Brain (organoid and tissue), 16 donors: ENCODE measurements at places on chromosomes 1 and 21.
A peak's percentile ranks its signal among the peaks of the same experiment; 100 is the strongest.

- DNase-seq, result no peak
These were observed 2.1 kb downstream of the PRELP start for GRCh38 chr1:203477748-203478147.

DNA sequence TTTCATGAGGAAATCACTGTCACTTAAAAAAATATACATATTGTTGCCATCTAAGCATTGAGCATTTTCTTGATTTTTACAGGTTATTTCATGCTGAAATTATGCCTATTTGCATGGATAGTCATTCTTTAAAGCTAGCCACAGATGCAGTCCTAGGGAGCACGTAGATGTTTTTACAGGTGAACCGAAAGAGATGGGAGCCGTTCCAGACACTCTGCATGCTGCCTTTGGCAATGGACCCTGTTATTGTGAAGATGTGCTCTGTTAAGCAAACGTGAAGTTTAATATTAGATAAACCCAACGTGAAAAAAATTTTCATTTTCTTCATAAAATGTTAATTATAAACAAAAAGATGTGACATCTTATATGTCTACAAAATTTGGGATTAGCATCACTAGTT lies 7.1 kb downstream of the PROX1 start:
- DNase-seq, result no peak

DNA sequence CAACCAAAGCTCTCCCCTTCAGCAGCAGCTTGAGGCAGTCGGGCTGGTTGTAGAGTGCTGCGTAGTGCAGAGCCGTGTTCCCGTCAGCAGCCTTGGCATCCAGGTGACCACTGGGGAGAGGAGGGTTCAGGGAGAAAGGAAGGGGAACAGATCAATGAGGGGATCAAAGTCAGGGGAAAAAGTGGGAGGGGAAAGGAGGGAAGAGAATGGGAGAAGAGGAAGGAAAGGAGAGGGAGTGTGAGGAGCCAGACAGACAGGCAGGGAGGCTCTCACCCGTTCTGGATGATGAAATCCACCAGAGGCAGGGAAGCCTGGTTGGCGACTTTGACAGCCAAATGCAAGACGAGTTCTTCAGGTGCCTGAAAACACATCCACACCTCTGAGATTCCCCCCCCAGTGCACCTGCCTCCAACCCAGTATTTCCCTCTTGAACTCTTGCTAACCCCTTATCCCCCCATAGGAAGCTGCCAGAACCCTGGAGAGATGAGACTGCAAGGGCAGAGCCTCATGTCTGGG lies 9.8 kb upstream of the TCEA3 start:
- no peak for DNase-seq

GRCh38 chr1:107474877-107475612 lies 334.2 kb downstream of the NTNG1 start:
- DNase-seq, result no peak

GRCh38 chr1:169588785-169589485 lies 2.7 kb upstream of the F5 start:
- no peak for DNase-seq

- no peak for DNase-seq
These were observed 2.2 kb upstream of the MAGI3 start for GRCh38 chr1:113388017-113388620.

GRCh38 chr1:45535988-45536766 lies 14.4 kb upstream of the AKR1A1 start:
- DNase-seq, result no peak

DNA sequence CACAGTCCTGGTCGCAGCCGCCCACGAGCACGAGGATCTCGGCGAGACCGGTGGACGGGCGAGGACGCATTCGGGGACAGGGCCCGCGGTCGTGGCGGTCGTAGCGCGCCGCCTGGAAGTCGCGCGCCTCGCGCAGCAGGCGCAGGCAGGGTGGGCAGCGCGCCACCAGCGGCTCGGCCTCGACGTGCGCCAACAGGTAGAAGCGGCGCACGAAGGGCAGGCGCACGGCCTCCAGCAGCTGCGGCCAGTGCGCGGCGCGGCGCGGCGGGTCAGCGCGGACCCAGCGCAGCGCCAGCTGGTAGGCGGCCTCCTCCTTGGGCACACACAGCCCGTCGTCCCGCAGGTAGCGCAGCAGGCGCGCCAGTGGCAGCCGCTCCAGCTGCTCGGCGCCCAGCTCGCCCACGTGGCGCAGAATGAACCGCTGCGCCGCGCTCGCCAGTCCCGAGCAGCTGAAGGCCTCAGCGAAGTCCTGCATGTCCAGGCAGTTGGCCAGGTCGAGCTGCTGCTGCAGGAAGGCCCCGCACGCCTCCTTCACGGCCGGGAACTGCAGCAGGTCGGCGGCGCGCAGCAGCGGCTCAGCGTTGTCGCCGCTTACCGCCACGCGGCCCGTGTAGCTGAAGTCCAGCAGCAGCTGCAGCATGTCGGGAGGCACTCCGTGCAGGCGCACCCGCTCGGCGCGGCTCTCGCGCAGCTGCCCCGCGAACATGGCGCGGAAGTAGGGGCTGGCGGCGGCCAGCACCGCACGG lies 573 bp downstream of the KLHL21 start:
- peak; percentile 53 for DNase-seq

DNA sequence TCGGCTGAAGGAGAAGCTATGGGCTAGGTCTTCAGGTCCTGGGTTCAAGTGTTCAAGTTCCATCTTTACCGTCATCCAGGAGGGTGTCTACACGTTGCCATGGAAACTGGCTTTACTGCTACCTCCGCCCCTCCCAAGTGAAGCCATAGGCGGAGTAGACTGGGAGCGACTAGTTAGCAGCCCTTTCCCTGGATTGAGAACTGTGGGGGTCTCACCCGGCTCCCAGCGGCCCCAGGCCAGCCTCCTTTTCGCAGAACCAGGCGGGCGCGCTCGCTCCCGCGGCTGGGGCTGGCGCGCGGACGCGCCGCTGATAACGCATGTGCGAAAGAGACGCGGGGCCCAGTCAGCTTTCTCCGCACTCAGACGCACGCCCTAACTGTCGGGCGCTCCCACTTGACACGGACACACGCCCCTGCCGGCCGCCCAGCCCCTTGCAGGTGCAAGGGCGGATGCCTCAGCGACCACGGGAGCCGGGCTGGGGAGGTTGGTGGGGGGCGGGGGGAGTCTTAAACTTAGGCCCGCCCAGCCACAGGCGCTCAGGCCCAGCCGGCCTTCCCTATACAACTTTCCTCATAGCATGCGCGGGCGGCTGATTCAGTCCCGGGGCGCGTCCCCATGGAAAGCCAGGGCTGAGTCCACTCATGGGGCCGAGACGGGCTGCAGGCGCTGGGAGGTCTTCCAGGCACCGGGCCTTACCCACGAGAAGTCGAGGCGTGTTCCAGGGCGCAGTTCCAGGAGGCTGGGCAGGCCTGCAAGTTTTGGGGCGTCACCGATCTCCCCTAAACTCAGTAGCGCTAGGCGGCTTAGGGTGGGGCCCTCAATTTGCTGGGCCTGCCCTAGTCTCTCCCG lies 7.4 kb downstream of the EFNA4 start:
- peak; percentile 77 for DNase-seq

GRCh38 chr1:207970329-207971233 lies 59.7 kb upstream of the CD34 start:
- no peak for DNase-seq

DNA sequence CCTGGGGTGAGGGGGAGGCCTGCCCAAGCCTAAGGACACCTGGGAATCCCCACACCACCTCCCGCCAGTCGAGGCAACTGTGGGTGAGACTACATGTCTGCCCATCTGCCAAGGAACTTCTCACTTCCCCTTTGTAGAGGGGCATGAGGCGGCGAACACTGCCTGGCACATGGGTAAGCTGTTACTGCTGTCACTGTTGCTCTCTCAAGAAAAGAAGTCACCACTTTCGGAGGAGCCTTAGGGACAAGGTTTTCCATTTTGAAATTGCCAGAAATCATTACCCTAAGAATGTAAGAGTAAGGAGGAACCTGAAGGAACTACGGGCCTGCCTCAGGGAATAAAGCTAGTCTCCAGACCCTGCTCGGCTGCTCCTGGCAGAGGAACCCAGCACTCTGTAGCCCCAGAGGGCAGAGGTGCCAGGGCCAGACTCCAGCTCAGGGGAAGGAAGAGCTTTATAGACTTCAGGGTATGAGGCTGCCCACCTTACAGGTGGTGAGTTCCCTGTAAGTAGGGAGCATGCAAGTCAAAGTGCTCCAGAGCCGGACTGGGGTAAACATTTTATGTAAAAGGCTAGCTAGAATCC lies 23.3 kb downstream of the SLC2A1 start:
- DNase-seq, result no peak

GRCh38 chr1:3031401-3032221 lies 10.3 kb downstream of the ACTRT2 start:
- DNase-seq, result no peak

GRCh38 chr21:34200288-34200905 lies 127.0 kb downstream of the MRPS6 start:
- DNase-seq, result no peak

DNA sequence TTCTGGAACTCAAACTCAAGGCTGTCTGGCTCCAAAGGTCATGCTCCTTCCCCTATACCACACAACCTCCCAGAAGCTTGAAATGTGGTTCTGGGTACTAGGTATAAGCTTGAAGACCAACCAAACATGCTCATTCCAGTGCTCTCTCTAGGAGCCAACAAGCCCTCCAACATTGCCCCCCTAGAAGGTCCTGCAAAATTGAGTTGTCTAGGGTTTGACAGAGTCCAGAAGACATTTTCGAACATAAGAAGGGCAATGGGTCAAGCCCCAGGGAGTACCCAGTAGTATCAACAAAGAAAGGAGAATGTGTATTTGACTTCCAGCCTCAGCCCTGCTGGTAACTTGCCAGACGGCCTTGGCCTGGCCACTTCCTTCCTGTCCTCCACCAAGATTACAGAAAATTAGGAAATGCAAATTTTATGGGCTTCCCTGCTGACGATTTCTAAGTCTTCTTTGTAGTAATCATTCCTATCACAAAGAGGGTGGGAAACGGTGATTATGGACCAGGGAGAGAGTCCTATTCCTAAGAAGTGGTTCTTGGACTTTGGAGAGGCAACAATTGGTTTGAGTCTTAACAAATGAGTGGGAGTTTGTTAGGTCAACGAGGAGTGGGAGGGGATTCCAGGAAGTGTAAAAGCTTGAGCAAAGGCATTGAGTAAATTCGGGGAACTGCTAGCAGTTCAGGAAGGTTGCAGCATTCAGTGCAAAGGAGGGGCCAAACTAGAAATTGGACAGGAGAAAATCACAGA lies 18.7 kb upstream of the SLAMF1 start:
- no peak for DNase-seq

DNA sequence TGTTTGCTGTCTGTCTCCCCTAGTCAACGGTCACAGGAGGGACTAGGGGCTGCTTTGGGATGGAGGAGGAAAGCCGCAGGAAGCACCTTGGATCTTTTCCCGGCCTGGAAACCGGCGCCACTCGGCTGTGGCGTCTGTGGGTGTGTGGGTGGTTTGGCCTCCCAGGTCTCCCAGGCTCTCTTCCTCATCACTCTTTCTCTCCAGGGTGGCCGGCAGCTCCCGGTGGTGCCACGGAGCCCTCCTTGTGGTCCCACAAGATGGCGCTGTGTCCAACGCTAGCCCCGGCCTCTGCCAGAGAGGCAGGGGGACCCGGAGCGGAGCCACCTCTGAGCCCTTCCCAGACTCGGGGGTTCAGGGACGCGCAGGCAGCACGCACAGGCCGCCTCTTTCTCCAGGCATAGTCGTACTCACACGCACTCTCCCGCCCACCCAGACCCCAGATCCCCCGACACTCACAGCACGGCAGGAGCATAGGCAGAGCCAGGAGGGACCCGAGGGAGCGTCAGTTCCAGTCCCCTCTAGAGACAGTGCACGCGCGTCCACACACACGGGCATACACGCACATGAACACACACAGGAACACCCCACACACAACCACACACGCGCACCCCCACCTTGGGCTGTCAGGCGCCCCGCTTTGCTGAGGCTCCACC lies 31.2 kb downstream of the CDCP2 start:
- DNase-seq, result peak; percentile 76

DNA sequence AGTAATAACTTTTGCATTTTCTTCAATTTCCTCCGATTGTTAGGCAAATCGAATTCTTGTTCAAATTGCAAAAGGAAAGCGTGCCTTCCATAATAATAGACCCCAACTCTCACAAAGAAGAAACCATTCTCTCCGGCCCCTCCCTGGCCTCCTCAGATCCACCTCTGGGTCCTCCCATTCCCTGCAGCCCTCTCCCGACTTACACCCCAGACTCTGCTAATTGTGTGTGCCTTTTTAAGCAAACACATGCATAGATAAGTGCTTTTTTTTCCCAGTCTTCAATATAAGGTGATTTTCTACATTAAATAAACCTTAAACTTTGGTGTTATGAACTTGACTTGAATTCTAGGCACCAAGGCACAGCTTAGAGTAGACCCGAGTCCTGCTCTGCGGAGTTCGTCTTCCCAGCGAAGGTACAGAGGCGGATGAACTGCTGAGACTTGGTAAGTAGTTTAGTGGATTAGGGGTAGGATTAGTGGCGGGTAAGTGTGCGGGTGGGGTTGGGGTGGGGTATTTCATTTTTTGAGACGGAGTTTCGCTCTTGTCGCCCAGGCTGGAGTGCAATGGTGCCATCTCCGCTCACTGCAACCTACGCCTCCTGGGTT lies 1.5 kb downstream of the L1TD1 start:
- DNase-seq, result no peak

- no peak for DNase-seq
These were observed at the start of gene TSTD1 for GRCh38 chr1:161038523-161039153. TSTD1 (minus strand) TSS chr1:161038964; CDS start chr1:161038889, 75 bp downstream.

- peak; percentile 33 for DNase-seq
These were observed 59.2 kb upstream of the SSBP3 start for GRCh38 chr1:54465351-54465811.

GRCh38 chr1:37315371-37315846 lies 159.0 kb upstream of the ZC3H12A start:
- DNase-seq, result peak; percentile 77

DNA sequence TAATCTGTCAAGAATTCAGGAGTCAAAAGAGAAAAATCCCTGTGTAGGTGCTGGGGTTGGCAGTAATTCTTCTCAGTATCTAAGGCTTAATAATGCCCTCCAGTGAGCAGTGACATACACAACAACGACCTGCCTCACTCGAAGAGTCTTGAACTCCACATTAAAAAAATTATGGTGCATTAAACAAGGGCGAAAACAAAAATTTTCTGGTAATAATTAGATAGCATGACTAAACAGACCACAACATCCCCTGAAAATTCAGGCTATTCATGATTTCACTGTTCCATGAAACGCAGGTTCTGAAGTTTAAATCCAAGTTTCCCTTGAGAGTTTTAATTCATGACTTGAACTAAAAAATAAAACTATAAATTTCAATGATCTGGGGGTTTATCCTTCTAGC lies 5.1 kb downstream of the SRSF4 start:
- DNase-seq, result no peak

GRCh38 chr1:229863651-229864545 lies 203.1 kb upstream of the GALNT2 start:
- DNase-seq, result no peak

DNA sequence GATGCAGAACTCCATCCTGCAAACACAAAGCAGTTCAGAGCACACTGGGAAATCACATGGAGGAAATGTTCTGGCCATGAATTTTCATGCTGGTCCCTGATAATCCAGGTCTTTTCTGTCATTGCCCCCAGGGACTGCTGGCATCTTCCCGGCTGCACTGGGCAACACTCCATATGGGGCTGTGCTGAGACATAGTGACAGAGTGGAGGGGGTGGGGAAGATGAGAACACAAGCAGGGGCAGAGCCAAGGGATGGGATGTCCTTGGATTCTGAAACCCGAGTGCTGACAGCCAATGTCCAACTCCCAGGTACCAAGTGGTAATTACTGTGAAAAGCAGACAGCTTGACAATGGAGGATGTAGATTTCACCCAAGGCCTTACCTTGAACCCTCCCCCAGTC lies 185.7 kb downstream of the HIVEP3 start:
- DNase-seq, result peak; percentile 59

- no peak for DNase-seq
These were observed 14.2 kb downstream of the ETV3L start for GRCh38 chr1:157085421-157085820.
